ENCODE measurements at places on chromosomes 6 and 20.

DNA sequence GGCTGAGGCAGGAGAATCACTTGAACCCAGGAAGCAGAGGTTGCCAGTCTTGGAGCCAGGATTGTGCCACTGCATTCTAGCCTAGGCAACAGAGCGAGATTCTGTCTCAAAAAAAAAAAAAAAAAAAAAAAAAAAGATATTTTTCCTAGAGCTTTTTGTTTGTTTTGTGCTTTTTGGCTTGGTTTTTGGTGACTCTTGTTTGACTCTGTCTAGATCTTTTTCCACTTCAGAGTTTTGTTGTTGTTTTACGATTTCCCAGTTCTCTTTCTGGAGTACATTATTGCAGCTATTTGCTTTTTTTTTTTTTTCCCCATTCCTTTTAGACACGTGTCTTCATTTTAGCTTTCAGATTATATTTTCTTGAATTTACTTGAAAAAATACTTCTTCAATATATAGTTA is 67.0 kb upstream of the AKAP12 start:
- DNase-seq: no peak

DNA sequence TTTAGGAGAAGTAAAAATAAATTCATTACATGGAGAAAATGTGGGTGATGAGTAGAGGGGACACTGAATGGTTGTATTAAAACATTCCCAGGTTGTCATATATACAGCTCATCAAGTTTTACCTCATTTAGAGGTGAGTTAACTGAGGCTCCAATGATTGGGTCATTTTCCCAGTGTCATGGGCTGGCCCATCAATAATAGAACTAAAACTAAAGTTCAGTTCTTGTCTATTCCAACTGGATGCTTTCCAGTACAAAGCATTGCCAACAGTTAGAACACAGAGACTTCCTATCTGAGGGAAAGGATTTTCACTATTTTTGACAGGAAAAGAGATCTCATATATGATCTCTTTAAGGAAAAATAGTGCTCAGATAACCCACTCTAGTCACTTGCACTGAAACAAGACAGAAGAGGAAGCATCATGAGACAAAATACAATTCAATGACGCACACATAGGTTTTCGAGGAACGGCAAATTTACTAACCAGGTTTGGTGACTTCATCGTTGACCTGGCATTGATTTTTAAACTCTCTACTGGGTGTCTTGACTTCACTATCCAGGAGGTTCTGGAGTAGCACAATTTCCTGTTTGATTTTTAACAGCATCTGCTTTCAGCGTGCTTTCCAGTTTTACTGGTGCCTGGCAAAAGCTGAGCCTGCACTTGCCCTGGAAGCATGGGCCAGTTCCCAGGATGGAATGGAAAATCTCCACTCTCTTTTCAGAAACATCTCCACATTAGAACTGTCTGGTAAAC is 195.5 kb upstream of the FBXL4 start:
- DNase-seq: no peak

DNA sequence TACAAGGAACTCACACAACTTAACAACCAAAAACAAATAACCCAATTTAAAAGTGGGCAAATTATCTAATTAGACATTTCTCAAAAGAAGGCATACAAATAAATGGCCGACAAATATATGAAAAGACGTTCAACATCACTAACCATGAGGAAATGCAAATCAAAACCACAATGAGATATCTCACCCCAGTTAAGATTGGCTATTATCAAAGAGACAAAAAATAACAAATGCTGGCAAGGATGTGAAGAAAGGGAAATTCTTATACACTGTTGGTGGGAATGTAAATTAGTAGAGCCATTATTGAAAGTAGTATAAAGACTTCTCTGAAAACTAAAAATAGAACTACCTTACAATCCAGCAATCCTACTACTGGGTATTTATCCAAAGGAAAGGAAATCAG is 96.7 kb upstream of the SIRPG start:
- no peak for DNase-seq

GRCh38 chr6:49082611-49083010 is 380.4 kb downstream of the MMUT start:
- DNase-seq: no peak

DNA sequence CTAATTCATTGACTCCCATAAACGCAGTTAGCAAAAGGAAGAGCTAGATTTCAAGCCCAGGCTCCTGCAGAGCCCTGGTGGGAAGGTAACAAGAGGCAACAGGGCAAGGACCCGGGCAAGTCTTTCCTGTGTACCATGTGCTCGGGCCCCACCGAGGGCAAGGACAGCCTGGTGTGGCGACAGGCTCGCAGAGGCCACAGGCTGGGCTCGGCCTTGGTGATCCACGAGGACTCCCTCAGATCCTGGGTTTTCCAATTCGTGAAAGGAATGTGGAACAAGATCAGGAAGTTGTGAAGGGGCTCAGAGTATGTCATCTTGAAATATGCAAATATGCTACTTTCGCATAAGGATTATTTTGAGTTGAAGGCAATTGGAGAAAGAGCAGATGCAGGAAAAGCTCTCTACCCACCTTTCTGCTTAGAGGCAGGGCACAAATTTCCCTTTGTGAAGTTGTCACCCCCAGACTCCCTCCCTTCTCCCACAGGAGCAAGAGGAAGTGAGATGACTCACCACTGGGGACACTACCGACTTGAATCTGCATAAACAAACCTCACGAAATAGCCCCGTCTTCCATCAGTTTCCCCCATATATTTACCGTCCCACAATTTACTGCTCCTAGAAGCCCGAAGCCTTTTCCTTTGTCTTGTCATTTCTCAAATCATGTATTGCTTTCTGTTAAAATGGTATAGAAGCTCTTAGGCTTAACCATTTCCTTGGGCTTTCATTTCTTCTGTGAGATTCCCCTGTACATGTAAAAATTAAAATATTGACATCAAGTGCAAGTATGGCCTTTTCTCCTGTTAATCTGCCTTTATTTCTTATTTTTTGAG is 79.0 kb downstream of the PSMG4 start:
- no peak for DNase-seq

DNA sequence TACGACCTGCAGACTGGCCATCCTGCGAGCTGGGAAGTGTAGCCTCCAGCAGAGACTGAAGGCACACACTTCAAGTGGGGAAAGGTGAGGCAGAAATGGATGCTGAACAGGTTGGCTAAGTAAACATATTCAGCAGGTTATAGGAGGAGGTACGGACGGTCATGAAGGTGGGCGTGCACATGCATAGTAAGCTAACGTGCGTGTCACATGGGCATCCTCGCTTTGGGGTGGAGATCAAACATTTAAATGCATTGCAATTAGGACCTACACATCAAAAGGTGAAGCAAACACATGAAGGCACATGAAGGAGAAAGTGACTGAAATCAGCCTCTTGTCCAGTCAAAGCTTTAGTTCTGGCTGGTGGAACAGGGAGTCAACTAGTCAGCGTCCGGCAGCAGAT is 305.6 kb upstream of the EXOC2 start:
- DNase-seq: no peak

DNA sequence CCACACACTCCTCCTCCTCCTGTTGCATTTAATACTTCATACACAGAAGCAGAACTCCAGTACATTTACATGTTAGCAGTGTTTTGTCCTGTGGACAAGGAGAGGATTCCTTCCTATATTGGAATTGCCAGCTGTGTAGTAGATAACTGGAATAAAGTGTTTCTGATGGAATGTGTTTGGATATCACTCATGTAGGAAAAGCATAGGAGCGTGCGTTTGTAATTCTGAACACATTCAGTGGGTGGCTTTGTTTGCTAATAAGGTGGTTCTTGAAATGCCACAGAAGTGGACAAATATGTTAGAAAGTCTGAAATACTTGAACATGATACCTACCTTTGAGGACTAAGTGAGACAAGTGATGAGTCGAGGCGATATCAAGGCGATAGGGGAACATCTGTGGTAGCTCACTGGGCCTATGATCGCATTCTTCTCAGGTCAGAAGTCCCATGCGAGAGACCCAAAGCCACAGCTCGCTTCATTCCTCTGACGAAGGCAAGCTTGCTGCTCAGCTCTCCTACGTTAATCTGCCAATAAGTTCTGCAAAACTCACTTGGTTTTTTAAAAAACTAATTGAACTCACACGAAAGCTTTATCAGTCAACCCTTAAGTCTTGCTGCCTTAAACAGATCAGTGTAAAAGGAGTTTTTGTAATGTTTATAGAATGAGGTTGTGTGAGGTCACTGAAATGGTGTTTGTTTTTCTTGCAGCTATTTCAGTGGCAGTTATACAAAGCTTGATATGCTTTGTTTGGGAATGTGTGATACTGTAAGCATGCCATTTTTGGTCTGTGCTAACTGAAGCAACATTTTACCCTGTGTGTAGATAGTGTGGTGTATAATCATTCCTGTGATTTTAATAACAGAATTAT is 159.9 kb downstream of the SOX4 start:
- no peak for DNase-seq

DNA sequence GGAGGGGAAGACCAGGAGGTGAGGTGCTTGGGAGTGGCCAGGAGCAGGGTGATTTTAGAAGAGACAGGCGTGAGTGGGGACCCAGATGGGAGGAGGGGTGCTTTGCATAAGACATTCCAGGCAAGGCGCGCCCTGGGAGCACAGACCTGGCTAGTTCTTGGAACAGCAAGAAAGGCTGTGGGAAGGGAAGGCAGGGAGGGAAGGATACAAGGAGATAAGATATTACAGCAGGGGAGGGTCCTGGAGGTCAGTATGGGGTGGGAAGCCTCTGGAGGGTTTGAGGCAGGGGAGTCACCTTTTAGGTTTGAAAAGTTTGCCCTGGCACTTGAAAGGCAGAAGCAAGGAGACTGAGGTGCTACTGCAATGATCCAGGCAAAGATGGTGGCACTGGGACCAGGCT is 111.8 kb downstream of the ZDHHC14 start:
- no peak for DNase-seq

- no peak for DNase-seq
These were observed 10.5 kb downstream of the ANKRD66 start for GRCh38 chr6:46757214-46757596.

DNA sequence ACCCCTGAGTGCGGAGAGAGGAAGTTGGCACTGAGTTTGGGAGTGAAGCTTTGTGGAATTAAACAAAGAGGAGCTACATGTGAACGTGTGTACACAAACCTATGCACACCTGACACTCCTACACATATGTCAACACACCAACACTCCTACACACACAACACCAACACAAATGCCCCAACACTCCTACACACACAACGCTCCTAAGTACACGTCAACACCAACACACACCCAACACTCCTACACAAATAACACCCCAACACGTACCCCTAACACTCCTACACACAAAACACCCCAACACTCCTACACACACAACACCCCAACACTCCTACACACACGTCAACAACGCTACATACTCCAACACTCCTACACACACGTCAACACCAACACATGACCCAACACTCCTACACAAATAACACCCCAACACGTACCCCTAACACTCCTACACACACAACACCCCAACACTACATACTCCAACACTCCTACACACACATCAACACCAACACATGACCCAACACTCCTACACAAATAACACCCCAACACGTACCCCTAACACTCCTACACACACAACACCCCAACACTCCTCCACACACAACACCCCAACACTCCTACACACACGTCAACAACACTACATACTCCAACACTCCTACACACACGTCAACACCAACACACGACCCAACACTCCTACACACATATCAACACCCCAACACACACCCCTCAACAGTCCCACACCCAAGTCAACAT is 40.1 kb upstream of the ZBP1 start:
- DNase-seq: no peak

DNA sequence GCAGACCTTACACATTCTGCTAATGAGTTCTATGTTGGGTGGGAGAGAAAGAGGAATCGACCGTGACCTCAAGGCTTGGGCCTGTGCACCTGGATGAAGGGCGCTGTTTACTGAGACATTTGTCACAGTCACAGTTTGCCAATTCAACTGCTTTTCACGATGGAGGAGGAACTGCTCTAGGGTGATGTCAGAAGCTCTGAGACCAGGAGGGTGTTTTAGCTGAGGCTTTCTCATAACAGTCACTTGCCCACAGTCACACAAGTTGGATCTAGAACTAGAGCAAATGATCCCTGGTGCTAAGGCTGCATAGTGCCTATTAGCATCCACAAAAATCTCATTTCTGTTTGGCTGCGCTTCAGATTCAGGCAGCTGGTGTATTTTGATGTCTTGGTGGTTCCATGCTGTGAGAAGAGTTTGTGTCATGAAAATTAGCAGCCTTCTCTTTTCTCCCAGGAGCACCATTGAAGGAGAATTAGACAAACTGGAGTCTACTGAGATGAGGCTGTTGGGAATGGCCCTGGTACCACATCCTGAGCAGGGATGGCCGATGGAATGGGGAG is 83.3 kb upstream of the TGM3 start:
- DNase-seq: no peak

- DNase-seq: no peak
These were observed 193.4 kb upstream of the PREP start for GRCh38 chr6:105596284-105596755.

DNA sequence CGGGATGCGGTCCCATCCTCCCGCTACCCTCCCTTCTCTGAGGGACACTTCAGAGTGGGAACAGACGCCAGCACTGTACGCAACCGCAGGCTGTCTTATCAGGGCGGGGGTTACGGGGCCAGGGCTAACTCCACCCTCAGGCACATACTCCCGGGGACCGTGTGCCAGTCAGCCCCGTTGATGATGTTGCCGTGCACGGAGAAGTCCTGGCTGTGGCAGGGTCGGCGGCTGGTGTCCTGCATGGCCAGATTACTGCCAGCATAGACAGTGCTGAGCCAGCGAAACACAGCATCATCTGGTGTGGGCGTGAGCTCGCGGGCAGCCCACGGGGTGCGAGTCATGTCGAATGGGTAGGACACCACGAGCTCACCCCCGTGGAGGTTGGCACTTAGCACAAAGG is 5.0 kb downstream of the CPXM1 start:
- no peak for DNase-seq

DNA sequence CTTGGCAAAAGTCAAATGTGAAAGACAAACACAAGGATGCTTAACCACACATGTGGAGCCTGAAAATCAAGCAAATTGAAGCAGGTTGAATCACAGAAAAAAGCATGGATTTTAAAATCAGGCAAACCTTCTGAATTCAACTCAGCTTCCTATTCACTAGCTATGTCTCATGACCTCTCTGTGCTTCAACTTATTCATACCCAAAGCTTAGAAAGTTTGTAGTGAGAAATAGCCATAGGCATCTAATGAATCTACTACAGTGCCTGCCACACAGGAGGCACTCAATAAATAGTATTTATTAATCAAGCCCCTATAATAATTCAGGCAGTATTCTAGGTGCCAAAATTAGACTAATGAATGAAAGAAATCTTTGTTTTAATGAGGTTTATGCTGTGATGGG is 112.2 kb upstream of the TNFAIP3 start:
- DNase-seq: no peak

GRCh38 chr20:47018381-47018780 is 123.7 kb downstream of the EYA2 start:
- no peak for DNase-seq

DNA sequence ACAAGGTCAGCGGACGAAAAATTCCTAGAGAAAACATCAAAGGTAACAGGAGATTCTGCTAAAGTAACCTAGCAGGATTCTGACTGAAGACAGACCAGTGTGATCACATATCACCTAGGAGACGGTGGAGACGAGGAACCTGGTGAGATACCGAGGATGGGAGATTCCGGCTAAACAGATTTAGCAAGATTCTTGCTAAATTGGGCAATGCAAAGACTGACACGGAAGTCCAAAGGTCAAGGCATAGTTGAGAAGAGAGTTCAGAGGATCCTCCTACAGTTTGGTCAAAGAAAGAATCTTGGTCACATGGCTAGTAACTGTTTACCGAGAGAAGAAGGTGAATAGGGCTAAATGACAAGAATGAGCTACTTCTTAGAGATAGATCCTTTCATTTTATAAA is 61.1 kb downstream of the TMEM170B start:
- no peak for DNase-seq

Measured in stimulated activated CD4-positive, alpha-beta T cell treated with anti-CD3 and anti-CD28 coated beads, TNF-alpha, amount 100 ng/mL, for 24 hours (primary cell).